ENCODE measurements at places on chromosomes 7 and 10.

DNA sequence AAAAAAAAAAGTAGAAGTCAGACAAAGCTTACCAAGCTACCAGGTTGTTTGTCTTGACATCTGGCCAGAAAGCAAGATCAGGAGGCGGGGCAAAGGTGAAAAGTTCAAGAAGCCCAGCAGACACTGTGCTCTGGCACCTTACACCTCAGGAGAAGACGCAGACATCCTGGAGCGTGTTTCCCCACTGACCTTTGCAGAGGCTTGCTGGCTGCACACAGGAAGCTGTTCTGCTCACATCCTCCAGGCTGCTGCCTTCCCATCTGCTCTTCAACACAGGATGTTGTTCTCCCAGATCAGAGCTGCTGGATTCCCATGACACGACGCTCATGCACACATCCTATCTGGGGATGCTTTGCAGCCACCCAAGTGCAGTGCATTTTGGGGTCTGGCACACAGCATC is 174.4 kb upstream of the KIAA1217 start:
- DNase-seq: no peak

GRCh38 chr7:13476881-13477444 is 512.5 kb downstream of the ETV1 start:
- DNase-seq: no peak

GRCh38 chr7:8314566-8314965 is 52.6 kb upstream of the ICA1 start:
- DNase-seq: no peak

DNA sequence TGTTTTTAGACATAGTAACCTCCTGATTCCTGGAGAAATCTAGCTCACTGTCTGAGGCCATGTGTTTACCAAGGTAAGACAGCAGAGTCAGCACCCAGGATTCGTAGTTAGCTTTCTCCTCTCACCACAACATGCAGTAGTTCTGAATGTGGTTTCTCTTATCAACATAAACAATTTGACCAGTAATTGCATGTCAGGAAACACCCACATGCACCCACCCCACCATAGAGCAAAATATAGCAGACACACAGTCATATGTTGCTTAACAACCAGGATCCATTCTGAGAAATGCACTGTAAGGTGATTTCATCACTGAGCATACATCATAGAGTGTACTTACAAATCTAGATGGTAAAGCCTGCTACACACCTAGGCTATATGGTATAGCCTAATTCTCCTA is 1004.0 kb downstream of the ANKRD7 start:
- DNase-seq: no peak

GRCh38 chr10:121774404-121774803 is 153.4 kb downstream of the ATE1 start:
- no peak for DNase-seq

- no peak for DNase-seq
These were observed 16.9 kb upstream of the REEP3 start for GRCh38 chr10:63504145-63504881.

DNA sequence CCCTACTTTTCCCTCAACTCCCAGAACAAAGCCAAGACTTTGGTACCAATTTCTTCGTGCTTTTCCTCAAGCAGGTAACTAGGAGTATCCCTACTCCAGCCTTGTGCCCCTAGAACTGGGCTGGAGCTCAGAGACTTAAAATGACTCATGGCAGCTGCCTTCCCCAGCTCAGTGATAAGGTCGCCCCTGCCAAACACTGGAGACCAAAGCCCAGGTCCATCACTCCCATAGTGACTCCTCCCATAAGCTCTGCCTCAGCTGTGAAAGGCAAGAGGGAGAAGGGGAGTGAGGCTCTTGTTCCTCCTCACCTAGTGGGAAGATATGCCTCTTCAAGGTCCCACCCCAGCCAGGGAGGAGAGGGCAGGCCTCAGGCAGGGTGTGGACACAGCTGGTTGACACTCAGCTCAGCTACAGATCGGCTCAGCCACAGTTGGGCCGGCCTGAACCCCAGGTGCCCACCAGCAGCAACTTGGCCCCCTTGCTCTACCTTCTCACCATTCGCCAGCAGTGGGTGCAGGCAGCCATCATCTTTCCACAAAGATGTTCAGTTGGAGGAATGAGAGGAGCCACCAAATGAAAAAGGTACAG is 13.8 kb upstream of the CYREN start:
- DNase-seq: no peak

DNA sequence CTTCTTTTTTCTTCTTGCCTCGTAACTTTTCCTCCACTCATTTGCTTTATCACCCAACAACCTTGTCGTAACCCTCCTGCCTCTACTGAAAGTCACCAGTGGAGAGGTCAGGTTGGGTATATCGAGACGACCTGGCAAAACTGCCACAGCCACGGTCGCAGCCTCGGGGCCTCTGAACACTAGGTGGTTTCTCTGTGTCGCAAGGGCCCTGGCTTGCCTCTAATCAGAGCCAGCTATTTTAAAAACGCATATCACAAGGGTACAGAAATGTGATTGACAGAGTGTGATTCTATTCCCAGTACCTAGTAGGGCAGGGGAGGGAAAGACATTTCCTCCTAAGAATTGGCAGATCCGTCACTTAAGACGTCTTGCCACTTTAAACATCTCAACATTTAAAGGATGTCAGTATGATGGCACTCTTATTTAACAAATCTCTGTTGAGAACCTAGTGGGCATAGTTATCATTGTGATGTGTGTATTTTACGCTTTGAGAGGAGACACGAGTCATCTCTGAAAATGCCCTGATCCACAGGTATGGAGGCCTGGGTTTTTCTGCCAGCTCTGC is 197.5 kb downstream of the ARHGAP21 start:
- no peak for DNase-seq

DNA sequence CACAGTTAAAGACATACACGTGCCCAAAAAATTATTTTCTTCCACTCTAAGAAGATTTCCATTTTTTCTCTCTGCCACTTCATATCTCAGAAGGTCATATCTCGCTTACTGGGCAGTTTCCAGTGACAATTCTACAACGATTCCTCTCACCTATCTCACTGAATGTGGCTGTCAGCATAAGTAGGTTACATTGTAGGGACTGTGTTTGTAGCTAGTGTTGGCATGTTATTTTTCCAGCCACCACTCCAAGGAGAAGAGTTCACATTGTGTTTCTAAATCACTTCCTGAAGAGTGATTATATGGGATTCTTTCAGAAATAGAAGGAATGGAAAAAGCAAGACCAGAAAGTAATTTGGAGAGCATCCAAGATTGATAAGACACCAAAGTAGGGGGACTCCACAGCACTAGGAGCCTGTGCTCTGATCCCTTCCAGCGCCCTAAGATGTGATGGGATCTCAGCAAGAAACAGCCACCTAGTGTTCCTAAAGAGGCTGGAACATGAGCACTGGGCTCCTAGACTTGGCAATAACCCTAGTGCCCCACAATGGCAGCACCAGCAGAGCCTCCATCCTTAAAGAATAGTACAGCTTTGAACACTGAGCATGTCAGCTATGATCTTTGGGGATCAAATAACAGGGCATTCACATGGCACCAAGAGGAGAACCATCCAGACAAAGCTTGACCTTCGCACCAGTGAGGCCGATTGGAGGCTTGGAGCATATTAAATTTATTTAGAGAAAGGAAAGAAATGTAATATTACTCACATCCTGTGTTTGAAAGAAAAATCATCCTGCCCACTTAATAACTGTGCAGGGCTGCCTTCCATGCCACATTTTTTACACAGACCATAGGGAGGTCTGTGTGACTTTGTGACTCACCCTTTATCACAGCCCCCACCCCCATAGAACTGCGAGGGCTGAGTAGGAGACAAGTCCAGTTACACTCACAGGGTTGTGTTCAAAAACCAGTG is 51.8 kb downstream of the CAV1 start:
- no peak for DNase-seq

GRCh38 chr7:46099076-46099475 is 178.0 kb upstream of the IGFBP3 start:
- no peak for DNase-seq

DNA sequence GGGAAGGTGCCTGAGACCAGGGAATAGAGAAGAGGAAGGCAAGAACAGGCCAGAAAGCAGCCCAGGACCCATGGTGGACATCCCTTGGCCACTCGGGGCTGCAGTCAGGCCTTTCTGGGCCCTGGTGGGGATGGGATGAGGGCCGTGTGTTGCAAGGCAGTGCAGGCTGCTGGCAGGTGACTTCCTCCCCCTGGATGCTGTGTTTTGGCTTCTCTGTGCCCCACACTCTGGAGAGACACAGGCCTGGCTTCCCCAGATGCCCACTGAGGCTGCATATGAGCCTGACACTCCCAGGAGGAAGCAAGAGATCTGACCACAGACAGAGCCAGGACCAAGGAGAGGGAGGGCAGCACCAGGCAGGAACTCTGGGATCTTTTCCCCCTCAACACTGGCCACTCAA is 39.9 kb downstream of the ANXA8 start:
- DNase-seq: no peak

- no peak for DNase-seq
These were observed 1.6 kb downstream of the GLUD1 start for GRCh38 chr10:87092861-87093631.

DNA sequence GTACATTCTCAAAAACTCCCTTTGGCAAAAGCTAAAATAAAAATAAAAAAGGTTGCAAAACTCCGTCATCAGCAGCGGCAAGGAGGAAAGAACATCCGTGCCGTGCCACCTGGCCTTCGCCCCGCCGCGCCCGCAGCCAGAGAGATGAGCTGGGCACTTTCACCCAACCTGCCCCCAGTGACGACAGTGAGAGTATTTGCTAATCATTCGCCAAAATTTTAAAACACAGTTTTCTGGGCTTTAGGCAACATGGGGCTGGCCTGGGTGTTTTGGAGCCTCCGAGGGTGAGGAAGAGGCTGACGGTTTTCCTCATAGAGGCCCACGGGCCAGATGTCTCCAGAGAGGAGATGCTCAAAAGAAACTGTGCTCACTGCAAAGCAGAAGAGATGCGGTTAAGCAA is 128.2 kb downstream of the PRKAG2 start:
- DNase-seq: no peak

GRCh38 chr7:130903358-130903974 is 169.5 kb upstream of the KLF14 start:
- no peak for DNase-seq

DNA sequence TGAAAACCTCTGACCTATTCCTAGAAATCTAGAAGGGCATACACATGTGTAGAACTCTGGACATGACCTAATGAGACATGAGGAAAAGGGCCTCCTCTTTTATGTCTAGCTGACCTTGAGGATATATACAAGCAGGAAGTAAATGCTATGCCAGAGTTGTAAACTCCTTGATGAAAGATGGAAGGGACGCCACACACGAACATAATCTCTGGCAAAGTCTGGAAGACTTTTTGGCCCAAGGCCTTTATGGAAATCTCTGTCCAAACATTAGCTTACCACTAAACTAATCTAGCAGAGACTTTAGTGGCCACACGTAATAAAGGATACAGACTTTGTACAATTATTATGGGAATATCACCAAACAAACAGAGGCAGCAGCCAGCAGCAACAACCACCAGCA is 138.1 kb upstream of the THSD7A start:
- DNase-seq: no peak

GRCh38 chr10:60384708-60385398 is 4.8 kb downstream of the ANK3 start:
- DNase-seq: no peak
